Parietal lobe (tissue), 2 donors: ENCODE measurements at places on chromosomes 3 and 15. TPM values are rescaled to one million over a fixed set of nuclear protein-coding genes. Genes with fewer than 3 reads are reported as not detected.

PCBP4 gene
- 72.9 TPM for total RNA-seq

CYP8B1 gene
- total RNA-seq: not detected

APH1B gene
- total RNA-seq: 33.5 TPM

RASL12 gene
- 2.8 TPM for total RNA-seq

OTOL1 gene
- not detected for total RNA-seq

CASR gene
- 0.31 TPM for total RNA-seq

MORF4L1 gene
- total RNA-seq: 634 TPM

XIRP1 gene
- not detected for total RNA-seq

C3orf22 gene
- total RNA-seq: not detected

LARP6 gene
- 17.5 TPM for total RNA-seq

TRA2B gene
- total RNA-seq: 258 TPM

C3orf70 gene
- total RNA-seq: 26.3 TPM

ACAD11 gene
- 40.7 TPM for total RNA-seq

BSN gene
- 23.5 TPM for total RNA-seq

OIP5 gene
- 3.4 TPM for total RNA-seq

CSPG5 gene
- total RNA-seq: 102 TPM

LRRC34 gene
- 11.6 TPM for total RNA-seq

TMC3 gene
- 0.31 TPM for total RNA-seq
